ENCODE measurements at places on chromosomes 5 and 9.

GRCh38 chr9:105051897-105052296, 123.9 kb upstream of the ABCA1 start:
- no peak for DNase-seq

DNA sequence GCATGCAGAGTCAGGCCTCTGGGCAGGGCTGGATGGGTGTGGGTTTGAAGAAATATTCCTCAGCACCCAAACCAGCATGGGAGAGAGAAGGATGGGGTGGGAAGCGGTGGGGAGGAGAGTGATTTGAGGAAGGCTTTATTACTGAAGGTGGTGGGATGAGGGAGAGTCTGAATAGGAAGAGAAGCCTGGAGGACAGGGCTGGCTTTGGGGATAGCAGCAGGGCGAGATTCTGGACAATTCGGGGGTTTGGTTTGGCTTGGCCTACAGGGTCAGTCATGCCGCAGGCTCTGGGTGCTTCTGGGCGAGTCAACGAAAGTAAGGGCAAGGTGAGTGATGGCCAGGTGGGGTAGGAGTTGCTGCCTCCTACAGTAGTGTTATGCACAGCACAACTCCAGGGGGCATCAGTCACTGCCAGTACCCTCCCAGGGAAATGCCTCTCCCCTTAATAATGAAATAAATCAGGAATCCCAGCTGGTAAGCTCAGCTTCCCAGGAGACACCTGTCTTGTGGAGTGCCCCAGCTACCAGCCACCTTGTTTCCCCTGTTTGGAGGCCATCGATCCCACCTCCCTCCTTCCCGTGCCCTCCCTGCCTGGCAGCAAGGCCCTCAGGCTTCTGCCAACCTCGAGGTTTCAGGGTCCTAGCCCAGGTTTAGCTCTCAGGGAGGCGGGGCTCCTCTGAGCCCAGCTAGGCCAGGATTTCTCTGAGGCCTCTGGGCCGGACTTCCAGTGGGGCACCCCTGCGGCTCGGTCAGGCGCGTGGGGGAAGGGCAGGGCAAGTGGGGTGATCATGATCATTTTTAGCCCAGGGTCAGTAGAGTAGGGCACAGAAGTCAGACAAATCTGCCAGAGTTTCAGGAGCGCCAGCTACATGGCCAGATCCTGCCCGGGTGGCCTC, 741 bp upstream of the NKX2-5 start:
- DNase-seq: no peak

DNA sequence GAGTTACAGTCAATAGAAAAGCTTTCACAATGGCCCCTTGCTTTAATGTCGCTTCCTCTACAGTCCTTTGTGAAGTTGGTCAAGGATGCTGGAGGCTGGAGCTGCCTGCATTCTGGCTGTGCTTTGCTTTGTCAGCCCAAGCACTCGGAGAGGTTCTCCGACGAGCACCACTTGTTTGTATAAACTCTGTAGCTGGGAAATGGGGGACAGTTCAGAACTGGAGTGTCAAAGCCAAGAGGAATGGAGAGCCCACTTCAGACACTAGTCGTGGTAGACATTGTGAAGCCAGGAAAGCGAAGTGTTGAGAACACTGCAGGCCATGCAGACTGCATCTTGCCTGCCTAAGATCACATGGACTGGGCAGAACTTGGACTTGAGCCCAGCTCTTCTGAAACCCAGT, 330.3 kb downstream of the GADD45G start:
- no peak for DNase-seq

- no peak for DNase-seq
These were observed 24.5 kb upstream of the CRB2 start for GRCh38 chr9:123331346-123332060.

DNA sequence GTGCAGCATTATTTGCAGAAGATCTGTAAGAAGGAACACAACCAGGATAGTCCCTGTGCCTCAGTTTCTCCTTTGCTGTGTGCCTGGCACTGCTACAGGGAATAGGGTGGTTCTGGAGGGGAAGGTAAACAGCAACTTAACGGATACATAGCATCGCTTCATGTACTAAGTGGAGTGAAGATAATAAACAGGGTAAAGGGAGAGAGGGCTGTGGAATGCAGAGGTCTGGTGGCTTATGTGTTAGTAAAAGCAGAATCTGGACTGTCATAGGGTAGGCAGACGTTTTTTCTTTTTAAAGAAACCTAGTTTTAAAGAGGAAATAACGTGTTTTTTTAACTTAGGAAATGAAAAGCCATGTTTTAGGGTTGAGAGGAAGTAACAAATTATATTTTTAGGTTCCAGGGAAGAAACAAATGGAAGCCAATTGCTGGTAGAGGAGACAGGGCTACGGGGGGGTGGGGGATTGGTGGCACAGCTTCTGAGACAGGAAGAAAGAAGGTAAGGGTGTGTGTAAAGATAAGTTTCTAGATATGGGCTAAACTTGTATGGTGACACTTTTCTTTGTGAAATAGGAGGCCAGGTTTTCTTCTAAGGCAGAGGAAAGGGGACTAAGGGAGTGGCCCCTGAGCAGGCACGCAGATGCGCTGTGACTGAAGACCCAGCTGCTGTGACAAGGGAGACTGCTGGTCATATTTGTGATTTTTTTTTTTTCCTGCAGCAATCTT, 1.3 kb downstream of the GNG10 start:
- DNase-seq: no peak

DNA sequence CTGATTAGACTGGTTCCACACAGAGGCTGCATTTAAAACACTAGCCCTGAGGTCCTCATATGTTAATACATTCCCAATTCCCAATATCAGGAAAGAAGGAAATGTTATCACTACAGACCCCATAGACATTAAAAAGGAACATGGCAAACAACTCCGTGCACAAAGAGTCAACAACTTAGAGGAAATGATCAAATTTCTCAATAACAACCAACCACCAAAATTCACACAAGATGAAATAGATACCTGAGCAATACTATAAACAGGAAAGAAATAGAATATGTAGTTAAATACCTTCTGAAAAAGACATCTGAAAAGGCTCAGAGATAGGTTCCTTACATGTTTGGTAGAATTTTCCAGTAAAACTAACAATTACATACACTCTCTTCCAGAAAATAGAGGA, 28.9 kb downstream of the SEMA4D start:
- DNase-seq: no peak

GRCh38 chr5:77909237-77909636, 133.1 kb upstream of the TBCA start:
- no peak for DNase-seq

DNA sequence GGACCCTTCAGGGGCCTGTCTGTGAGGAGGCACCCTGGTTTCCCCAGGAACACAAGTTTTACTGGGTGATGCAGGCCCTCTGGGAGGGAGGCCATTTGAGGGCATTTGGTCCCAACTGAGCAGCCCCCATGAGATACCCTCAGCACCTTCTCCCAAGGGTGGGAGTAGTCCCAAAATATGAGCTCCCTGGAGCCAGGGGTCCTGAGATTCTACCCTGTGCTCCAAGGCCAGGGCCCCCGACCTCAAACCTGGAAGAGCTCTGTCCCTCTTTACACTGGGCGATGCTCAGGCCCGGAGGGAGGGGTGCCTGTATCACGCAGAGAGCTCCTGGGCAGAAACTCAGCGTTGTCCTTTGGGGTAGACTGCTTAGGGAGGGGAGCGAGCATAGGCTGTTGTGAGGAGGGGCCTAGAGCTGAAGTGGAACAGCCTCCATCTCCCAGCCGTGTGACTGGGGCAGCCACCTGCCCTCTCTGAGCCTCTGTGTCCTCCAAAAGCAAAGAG, 64.0 kb upstream of the SYNPO start:
- no peak for DNase-seq

DNA sequence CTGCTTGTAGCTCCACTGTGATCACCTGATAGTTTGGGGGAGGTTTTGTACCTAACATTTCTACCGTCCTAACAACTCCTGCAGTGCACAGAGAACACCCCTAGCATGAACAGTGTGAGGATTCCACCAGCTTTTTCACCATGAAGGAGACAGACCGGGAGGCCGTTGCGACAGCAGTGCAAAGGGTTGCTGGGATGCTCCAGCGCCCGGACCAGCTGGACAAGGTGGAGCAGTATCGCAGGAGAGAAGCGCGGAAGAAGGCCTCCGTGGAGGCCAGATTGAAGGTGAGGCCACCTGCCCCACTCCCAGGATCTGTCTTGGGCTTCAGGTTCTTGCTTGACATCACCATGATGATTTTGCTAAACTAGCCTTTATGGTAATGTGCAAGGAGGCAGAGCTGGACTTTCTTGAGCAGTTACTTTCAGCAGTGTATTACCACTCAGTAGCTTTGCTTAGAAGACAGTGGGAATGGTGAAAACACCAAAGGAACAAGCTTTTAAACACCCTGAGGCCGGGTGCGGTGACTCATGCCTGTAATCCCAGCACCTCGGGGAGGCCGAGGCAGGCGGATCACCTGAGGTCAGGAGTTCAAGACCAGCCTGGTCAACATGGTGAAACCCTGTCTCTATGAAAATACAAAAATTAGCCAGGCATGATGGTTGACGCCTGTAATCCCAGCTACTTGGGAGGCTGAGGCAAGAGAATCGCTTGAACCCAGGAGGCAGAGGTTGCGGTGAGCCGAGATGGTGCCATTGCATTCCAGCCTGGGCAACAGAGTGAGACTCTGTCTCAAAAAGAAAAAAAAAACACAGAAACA, 3.3 kb downstream of the EXOC3 start:
- DNase-seq: no peak

Data from renal cortex interstitium (tissue), 15 donors.